Peyer's patch (tissue), 4 donors: ENCODE measurements at places on chromosomes 1 and 21. TPM values are rescaled to one million over a fixed set of nuclear protein-coding genes. Genes with fewer than 3 reads are reported as not detected.

SHISA4 gene
- total RNA-seq, result 2.9 TPM

CD58 gene
- total RNA-seq, result 63.0 TPM

ITLN1 gene
- total RNA-seq, result 45.0 TPM

DNA sequence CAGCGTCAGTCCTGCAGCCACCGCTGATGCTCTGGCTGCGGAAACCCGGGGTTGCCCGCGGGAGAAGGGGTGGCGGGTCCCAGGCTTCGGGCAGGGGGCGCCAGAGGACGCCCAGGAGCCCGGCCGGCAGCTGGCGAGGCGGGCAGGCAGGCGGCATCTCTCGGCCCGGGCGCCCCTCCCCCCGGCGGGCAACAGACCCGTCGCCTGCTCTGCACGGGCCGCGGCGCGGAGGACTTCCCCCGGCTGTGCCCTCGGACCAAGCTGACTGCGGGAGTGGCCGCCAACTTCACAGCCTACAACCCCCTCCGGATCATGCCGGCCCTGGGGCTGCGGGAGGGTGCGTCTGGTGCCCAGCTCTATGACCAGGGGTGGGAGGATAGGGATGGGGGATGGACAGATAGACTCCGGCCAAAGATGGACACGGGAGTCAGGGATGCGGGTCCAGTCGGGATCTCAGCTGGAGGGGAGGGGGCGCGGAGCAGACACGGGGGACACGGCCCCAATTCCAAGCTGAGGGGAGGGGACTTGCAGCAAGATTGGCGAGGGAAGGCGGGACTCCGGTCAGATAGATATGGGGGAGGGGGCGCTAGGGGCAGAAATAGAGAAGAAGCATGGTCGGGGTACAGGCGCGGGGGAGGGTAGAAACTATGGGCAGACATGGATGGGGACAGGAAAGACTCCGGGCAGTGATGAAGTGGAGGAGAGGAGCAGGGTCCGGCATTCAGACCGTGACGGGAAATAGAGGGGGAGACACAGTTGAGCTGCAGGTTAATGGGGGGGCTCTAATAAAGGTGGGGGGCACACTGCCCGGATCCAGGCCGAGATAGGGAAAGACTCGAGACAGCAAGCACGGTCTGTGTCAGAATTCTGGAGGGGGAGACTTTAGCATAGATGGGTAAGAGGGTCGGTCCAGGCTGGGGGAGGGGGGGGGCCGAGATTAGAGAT is 1.1 kb downstream of the ADGRB2 start:
- peaks cover 45% of the 10 kb centered on the region for H3K4me1 ChIP-seq
- no peak overlapping the region for H3K27ac ChIP-seq
- no peaks in the 10 kb centered on the region for H3K36me3 ChIP-seq
- DNase-seq, result peak; percentile 69

DNA sequence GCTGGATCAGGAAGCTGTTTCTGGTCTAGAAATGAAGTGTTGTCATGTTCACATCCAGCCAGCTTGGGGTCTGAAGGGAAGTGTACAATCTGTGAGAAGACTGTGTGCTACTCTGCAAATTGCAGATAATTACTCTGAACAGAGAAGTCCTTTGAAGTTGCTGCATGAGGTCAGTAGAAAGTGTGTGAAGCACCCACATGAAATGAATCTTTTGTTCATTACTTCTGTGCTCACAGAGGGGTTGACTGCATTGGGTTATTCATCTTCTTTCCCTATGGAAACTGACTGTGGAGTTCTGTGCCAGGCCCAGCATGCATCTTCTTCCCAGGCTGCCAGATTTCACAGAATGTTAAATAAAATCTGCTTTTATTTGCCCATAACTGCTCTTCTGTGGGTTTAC is 47.1 kb downstream of the CTH start:
- no peaks in the 10 kb centered on the region for H3K36me3 ChIP-seq
- H3K27ac ChIP-seq, result no peak overlapping the region
- no peak for DNase-seq
- H3K4me1 ChIP-seq, result no peaks in the 10 kb centered on the region
- no peak overlapping the region for H3K4me3 ChIP-seq
- no peaks in the 10 kb centered on the region for H3K27me3 ChIP-seq

DNA sequence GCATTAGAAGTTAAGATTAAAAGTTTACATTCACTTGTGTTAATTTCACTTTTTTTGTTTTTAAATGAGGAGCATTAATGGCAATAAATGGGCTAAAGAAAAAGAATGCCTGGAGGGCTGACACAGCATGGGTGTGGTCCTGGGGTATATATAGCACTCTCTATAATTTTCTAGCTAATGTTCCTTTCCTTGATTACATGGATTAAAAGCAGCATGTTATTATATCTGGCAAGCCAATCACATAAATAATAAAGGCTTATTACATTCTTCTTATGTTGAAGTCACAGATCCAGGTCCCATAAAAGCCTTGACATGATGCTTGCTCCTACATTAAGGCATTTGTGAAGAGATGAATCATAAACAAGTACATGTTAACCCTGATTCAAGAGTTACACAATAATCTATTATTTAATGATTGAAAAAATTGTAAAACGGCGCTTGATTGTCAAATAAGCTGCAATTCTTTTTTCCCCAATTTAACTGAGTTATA is 91.4 kb downstream of the LYPLAL1 start:
- H3K4me3 ChIP-seq, result no peak overlapping the region
- no peak for DNase-seq
- H3K27ac ChIP-seq, result no peak overlapping the region

GRCh38 chr1:211566431-211567025 is 12.4 kb downstream of the SLC30A1 start:
- no peak for DNase-seq
- no peaks in the 10 kb centered on the region for H3K4me1 ChIP-seq
- H3K36me3 ChIP-seq, result no peaks in the 10 kb centered on the region
- H3K27me3 ChIP-seq, result no peaks in the 10 kb centered on the region
- H3K27ac ChIP-seq, result no peak overlapping the region

GRCh38 chr1:227299688-227300087 is 18.6 kb downstream of the CDC42BPA start:
- H3K27ac ChIP-seq, result no peak overlapping the region
- no peak for DNase-seq
- H3K4me1 ChIP-seq, result no peaks in the 10 kb centered on the region

DNA sequence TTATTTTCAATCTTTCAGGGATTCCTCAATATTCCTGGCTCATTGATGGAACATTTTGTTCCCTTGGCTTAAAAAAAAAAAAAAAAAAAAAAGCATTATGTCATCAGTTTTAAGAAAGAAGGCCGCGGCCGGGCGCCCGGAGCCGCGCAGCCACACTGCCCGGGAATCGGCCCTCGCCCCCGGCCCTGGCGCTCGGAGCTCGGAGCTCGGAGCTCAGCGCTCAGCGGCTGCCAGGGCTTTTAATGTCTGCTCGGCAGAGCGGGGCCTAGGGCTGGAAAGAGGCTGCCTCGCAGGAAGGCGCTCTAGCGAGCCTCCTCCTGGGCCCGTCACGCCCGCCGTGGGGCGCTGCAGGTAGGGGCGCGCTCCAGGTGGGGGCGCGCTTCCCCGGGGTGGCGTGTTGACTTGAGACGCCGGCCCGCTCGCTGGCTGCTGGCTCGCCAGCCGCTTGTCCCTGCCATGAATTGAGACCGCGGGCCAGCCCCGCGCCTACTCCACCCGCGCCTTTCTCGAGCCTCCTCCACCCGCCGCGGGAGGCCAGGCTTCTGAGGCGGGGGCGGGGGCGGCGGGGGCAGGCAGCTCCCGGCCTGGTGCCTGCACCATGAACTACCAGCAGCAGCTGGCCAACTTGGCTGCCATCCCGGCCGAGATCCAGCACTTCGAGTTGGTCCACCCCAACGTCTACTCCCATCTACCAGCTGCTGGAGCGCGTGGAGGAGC is 5.4 kb upstream of the TDRD5 start:
- peak overlapping the region; percentile 74 for H3K27ac ChIP-seq
- H3K4me1 ChIP-seq, result no peaks in the 10 kb centered on the region
- no peaks in the 10 kb centered on the region for H3K36me3 ChIP-seq
- DNase-seq, result peak; percentile 80

DNA sequence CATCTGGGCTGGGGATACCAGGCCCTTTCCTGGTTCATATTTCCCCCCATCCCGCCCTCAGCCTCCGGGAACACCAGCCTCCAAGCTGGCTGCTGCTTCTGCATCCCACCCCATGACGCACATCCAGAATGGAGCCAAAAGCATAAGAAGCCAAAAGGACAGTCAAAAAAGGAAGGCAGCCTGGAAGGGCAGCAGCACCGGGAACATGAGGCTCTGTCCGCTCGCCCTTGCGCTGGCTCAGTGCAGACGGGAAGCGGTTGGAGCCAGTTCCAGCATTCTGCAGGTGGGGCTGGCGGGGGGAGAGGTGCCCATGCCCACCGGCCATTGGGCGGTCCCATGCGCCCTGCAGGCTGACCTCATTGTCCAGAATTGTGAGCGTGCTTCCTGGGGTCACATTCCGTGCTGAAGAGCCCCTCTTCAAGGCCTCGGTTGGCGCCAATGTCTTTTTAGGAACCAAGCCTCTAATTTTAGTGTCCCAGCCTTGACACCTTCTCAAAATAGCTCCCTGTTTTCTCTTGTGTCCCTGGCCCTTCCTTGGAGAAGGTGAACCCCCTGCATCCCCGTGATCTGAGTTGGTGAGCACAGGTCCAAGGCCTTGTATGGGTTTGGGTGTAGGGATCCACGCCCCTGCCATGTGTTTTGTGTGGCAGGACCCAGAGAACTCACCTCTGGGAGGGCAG is 28.4 kb upstream of the NPPB start:
- no peak overlapping the region for H3K27ac ChIP-seq
- no peak for DNase-seq
- no peaks in the 10 kb centered on the region for H3K27me3 ChIP-seq
- no peak overlapping the region for H3K4me3 ChIP-seq

DNA sequence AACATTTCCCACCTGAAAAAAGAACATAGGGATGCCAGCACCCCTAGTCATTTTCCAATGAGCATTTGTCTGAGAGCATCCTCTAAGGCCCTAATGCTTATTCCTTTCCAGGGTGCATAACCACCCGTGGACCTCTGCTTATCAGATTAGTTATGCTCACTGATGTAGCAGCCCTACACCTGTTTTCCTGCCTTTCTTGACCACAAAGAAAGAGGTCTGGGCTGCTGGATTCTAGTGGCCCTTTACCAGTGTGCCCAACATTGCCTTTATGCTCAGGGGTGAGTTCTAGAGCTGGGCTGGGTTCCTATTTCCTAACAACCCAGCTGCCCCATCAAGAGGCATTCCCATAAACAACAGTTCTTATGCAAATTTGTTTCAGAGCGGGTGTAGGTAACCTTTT is 20.3 kb upstream of the PM20D1 start:
- no peak for DNase-seq
- H3K4me1 ChIP-seq, result no peaks in the 10 kb centered on the region
- H3K36me3 ChIP-seq, result no peaks in the 10 kb centered on the region
- H3K27ac ChIP-seq, result no peak overlapping the region
- no peaks in the 10 kb centered on the region for H3K27me3 ChIP-seq

- no peak overlapping the region for H3K4me3 ChIP-seq
- no peak for DNase-seq
- no peak overlapping the region for H3K27ac ChIP-seq
- no peaks in the 10 kb centered on the region for H3K27me3 ChIP-seq
- H3K36me3 ChIP-seq, result no peaks in the 10 kb centered on the region
- H3K4me1 ChIP-seq, result no peaks in the 10 kb centered on the region
These were observed 19.9 kb downstream of the KDM4A start for GRCh38 chr1:43669878-43670277.

DNA sequence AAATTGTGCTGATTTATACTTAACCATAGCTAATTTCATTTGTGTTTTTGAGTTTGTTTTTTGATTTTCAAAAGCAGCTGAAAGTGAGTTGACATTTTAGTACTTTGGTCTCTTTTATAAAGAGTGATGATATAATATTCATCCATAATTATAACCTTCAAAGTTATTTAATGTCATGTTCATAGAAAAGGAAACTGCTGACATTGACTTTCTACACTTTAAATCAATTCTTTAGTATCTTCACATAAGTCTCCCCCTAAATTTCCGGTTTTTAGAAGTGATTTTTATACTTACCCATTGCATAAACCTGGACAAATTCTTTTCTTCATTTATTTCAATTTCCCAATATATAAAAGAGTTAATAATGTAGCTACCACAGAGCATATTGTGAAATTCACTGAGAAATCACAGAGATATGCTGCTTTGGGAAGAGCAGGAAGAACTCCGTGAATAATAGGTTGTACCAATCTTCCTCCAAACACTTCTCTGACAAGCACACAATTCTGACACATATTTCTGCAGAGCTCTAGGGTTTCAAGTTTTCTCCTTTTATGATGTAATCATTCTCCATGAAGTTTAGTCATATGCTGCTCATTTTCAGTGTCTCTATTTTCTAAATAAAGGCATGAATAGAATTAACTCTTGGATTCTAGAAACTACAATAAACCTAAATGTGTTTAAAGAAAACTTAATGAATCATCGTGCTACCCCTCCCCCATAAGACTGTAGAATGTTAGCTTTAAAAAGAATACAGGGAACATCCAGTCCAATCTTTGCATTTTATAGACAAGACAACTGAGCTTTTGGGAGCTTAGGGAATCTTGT is 25.6 kb upstream of the CDC42BPA start:
- H3K36me3 ChIP-seq, result no peaks in the 10 kb centered on the region
- H3K27me3 ChIP-seq, result no peaks in the 10 kb centered on the region
- H3K4me1 ChIP-seq, result no peaks in the 10 kb centered on the region

DNA sequence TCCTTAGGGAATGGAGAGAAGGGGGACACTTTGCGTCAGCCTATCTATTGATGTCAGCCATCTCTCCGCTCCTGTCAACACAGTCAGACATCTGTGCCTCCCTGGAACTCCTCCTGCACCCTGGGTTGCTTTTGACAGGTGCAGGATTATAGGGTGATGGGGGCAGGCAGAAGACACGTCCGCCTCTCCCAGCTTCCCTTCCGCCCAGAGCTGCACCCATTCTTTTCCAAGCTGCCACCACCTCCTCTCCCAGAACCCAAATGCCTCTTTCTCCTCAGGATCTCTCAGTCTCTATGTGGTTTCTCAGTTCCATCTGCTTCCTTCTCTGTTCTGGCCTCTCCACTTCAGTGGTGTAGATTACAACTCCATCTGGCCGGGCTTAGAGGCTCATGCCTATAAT is 17.1 kb upstream of the KIF1B start:
- no peak for DNase-seq
- H3K4me1 ChIP-seq, result no peaks in the 10 kb centered on the region
- H3K36me3 ChIP-seq, result no peaks in the 10 kb centered on the region
- no peaks in the 10 kb centered on the region for H3K27me3 ChIP-seq

GRCh38 chr1:203324105-203325025 is 19.0 kb downstream of the BTG2 start:
- peaks cover 47% of the 10 kb centered on the region for H3K4me1 ChIP-seq
- H3K36me3 ChIP-seq, result no peaks in the 10 kb centered on the region
- peak overlapping the region; percentile 30 for H3K4me3 ChIP-seq
- no peaks in the 10 kb centered on the region for H3K27me3 ChIP-seq
- H3K27ac ChIP-seq, result peak overlapping the region; percentile 96

GRCh38 chr21:41638201-41638790 is 128.6 kb downstream of the RIPK4 start:
- no peak for DNase-seq
- no peak overlapping the region for H3K27ac ChIP-seq
- H3K27me3 ChIP-seq, result no peaks in the 10 kb centered on the region
- no peak overlapping the region for H3K4me3 ChIP-seq
- H3K36me3 ChIP-seq, result no peaks in the 10 kb centered on the region

GRCh38 chr1:201285846-201286245 is 2.5 kb downstream of the PKP1 start:
- no peaks in the 10 kb centered on the region for H3K4me1 ChIP-seq
- H3K4me3 ChIP-seq, result no peak overlapping the region
- no peak for DNase-seq
- no peak overlapping the region for H3K27ac ChIP-seq
